ENCODE measurements at places on chromosomes 7 and 10. TPM values are rescaled to one million over a fixed set of nuclear protein-coding genes. Genes with fewer than 3 reads are reported as not detected.
A peak's percentile ranks its signal among the peaks of the same experiment; 100 is the strongest.

SPDYE16 gene
- 0.03 TPM for polyA plus RNA-seq

HYCC1 gene
- polyA plus RNA-seq = 9.5 TPM

EIF3A gene
- 11.7 TPM for polyA plus RNA-seq

FXYD4 gene
- polyA plus RNA-seq = not detected

KCNH2 gene
- 0.03 TPM for polyA plus RNA-seq

BMPER gene
- 0.10 TPM for polyA plus RNA-seq

DNA sequence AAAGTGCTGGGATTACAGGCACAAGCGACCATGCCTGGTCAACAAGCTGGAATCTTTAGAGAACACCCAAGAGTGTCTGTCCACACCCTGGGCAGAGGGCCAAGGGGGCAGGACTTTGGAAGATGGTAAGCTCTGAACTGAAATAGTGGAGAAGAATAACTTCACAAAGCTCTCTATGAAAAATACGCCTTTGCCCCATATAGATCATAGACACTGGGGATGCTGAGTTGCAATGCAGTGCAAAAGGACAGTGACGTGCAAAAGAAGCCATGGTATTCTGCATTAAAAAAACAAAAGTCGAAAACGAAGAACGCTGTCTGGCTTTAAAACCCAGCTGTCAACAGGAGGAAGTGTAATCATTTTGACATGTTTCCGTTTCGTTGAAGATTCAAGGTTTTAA is 353.6 kb downstream of the CALN1 start:
- no peak for DNase-seq

GRCh38 chr7:137804836-137805235 is 41.9 kb downstream of the DGKI start:
- no peak for DNase-seq

- DNase-seq = no peak
These were observed 129.2 kb upstream of the NRBF2 start for GRCh38 chr10:63003816-63004453.

GRCh38 chr10:90935581-90936275 is 14.8 kb upstream of the ANKRD1 start:
- peak; percentile 36 for DNase-seq

GRCh38 chr10:130551676-130552075 is 415.5 kb downstream of the GLRX3 start:
- DNase-seq = no peak

GRCh38 chr10:12720217-12720981 is 281.1 kb downstream of the CCDC3 start:
- DNase-seq = peak; percentile 96

DNA sequence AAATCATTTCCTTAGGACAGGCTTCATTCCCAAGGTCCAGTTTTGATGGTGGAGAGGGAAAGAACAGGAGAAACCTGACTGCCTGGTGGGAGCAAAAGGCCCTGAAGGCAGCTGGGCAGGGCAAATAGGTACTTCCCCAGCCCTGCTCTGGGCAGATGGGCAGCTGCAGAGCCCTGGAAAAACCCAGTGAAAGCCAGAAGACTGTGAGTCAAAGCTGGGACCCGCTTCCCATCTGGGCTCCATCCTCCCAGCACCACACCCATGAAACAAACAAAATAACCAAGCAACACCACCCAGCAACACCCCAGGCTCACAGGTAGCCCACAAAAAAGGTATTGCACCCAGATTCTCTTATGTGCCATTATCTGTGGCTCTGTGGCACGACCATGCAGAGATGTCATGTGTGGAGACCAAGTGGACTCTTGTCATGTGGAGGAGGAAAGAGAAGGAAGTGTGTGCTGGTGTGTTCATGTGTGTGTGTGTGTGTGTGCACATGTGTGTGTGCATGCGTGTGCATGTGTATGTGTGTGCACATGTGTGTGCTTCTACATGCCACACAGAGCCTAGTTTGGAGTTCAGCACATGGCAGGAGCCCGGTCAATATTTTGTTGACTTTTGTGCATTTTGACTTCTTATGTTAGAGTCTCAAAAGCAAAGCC is 9.8 kb downstream of the CLRN3 start:
- DNase-seq = no peak
